ENCODE measurements at places on chromosomes 11 and 22. TPM values are rescaled to one million over a fixed set of nuclear protein-coding genes. Genes with fewer than 3 reads are reported as not detected.

The RTN4RL2 gene
- 99.8 TPM for total RNA-seq

The SERGEF gene
- total RNA-seq, result 16.7 TPM

The ROBO4 gene
- total RNA-seq, result not detected

The CWF19L2 gene
- total RNA-seq, result 4.6 TPM

The KIF18A gene
- 15.3 TPM for total RNA-seq

Data from A549 treated with ZK216348 at 1 μM for 4 hours (cell line).